Activated CD8-positive, alpha-beta memory T cell treated with anti-CD3 and anti-CD28 coated beads, Interleukin-2, amount 50 U/mL, for 48 hours (primary cell): ENCODE measurements at places on chromosomes 4 and X.
A peak's percentile ranks its signal among the peaks of the same experiment; 100 is the strongest.

GRCh38 chrX:78574306-78574705, 84.8 kb downstream of the RTL3 start:
- no peak for DNase-seq

DNA sequence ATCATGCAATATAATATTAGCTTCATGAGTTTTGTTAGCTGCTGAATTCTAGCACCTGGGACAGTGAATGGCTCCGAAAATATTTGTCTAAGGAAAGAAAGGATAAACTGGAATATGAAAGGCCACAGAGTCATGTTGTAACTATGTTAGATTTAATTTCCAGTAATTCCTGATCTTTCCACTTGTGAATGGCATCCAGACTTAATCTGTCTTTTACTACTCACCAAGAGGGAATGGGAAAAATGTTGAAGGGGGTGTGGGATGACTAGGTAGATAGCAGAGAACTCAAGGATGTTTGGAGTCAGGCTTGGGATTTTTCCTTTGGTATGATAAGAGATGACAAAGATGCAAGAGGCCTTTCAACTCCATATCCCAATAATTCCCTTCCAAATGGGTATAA, 9.4 kb downstream of the ADH6 start:
- no peak for DNase-seq

DNA sequence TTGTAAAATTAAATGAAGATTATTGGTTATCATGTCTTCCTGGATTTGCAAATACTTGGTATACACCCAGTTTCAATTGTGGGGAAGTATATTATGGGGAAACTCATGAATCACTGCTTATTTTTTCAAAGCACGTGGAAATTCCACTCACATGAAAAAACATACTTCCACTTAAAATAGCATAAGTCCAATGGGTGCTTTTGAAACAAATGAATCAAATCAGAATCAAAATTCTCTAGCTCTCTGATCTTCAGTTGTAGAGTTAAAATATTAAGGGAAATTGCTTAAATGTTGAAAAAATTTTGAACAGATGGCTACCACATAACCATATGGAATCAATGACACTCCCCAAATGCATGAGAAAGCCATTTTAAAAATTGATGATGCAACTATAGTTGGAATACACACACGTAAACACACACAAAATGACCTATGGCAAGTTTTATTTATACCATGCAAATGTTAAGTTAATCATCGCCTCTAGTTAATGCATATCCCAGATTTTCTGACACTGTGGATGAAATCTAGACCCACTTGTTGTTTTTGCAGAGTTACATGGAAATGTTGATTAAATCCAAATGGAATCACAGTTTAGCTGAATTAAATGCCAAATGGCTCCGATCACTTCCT, 93.2 kb downstream of the ARSF start:
- DNase-seq, result no peak

GRCh38 chrX:18664947-18665346, 7.0 kb downstream of the RS1 start:
- no peak for DNase-seq

DNA sequence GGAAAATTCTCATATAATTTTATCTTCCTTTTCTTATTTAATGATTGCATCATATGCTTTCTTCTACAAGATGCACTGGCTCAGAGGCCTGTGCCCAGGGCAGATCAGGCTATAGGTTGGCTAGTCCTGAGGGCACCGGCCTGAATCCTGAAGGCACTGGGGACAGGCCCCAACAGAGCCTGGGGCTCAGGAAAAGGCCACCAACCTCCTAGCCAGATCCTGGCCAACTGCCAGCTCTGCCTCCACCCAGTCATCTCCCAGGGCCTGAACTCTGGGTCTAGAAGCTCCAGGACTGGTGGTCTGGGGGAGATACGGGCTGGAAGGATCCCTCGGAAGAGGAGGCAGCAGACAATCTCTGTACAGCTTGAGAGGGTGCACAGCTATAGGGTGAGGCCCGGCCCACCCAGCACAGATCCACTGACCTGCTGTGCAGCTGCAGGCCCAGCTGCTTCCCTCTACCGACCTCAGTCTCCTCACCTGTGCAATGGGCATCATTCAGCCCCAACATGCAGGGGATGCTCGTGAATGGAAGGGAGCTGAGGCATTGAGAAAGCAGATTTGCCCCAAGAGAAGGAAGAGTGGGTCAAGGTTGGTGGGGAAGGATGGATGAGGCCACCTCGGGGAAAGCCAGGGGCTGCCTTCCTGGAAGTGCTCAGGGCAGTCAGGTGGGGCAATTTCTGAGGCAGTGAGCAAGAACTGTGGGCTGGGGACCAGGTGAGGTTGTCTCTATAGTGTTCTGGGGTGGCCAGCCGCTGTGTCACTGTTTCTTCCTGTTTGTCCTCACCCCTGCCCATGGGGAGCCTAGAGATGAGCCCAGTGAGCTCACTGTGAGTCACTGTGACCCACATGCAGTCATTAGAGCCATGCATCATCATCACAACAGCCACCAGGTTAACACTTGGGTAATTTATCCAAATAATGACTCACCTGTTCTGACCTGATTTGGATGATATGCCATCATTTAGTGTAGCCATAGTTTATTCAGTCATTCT, 22.4 kb upstream of the XAGE2 start:
- DNase-seq, result peak; percentile 52

DNA sequence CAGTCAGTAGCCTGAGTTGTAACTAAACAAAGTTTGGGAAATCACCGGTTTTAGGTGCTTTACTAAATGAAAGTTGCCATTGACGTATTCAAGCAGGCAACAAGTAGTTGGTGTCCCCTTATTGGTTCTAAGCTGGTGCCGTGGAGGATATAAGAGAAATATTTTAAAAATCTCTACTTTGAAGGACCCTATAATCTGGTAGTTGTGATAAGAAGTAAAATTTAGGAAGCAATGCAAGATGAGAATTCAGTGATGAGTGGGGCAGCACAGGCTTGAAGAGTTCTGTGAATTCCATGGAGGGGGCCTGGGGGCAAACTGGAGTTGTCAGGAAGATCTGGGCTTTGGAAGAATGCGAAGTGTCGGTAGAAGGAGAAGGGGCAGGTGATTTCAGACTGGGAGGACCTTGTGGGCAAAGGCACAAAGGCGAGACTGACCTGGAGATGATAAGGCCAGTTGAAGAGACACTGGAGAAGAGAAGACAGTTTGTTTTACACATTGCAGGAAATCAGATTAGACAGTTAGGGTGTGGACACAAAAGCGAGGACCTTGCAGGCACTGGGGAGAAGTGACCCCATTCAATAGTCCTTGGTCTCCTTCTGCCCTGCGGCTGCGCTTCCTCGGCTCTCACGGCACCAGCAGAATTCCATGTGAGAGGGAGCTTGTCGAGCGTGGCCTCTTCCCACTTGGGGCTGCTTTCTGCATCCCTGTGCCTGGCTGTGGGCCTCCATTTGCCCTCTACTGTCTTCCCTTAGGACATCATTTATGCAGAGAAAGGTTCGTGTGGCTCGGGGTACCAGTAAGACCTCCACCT, 1.3 kb downstream of the RHOH start:
- DNase-seq, result no peak

DNA sequence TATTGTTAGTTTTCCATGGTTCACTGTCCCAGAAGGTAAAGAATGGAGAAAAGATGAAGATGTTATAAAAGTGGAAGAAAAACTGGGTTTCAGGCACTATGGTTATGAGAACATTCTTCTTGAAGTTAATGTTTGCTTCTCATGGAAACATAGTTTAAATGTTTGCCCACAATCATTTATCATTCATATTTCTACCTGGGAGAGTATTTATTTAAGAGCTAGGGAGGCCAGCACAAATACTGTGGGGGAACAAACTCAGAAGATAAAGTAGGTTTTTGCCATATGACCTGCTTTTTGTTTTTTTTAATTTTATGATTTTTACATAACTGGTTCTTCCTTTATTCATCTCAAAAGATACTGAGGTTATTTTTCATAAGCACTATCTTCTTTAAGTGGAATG, 96.8 kb downstream of the GC start:
- no peak for DNase-seq

DNA sequence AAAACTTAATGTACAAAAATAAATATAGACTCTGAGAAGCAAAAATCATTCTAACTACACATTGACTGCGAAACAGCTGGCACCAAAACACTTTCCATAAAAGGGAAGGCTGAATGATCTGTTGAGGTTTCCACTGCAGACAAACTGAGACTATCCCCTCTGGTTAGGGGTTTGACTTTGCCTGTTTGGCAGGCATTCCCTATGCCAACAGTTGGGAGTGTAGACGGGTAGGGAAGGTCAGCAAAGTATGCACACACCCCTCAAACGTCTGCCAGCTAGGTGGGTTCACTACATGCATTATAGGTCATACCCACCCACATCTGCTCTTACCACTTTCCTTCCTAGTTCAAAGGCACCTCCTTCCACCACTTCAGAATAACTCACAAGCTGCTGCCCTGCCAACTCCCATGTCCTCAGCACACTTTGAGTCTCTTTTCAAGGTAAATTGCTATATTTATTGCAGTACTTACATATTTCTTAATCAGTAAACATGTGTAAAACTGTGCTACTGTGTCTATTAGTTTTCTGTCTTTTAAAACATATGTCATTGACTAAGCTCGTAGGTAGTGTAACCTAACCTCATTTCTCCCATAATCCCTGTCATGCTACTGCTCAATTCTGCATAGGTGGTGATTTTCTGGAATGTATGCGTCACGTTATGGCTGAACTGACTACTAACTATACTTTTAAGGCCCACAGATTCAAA, 12.4 kb downstream of the CTSO start:
- DNase-seq, result no peak

DNA sequence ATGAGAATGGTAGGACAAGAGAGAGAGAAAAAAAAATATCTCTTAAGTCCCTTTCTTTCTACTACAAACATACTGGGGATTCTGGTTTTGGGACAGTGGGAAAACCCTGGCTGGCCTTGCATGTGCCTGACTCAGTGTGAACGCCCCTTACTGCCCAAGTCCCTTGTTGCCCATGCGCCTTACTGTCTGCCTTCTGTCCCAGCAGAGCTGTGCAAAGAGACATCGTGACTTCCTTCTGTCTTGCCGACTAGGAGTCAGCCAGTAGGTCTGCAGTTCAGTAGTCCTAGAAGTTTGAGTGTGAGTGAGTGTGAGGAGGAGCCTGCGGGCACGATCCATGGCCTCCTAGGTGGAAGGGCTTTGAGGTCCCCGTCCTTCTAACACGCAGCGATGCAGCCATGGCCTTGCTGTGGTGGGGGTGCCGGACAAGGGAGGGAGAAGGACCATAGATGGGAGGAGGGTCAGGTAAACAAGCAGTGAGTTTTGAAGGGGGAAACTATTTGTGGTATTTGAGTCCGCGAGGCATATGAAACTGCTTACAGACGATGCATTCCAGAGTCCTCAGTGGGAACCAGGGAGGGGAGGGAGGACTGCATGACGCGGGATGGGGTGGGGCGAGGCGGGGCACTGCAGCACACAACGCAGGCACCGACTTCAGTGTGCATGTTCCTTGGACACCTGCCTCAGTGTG, at the start of gene XAGE2:
Gene XAGE2, plus strand, starts transcription at position 654 of the 688 bp plus-strand sequence. CDS start 994 bp downstream, outside the sequence.
- DNase-seq, result no peak

- DNase-seq, result no peak
These were observed 226.3 kb downstream of the PACRGL start for GRCh38 chr4:20926529-20926928.

DNA sequence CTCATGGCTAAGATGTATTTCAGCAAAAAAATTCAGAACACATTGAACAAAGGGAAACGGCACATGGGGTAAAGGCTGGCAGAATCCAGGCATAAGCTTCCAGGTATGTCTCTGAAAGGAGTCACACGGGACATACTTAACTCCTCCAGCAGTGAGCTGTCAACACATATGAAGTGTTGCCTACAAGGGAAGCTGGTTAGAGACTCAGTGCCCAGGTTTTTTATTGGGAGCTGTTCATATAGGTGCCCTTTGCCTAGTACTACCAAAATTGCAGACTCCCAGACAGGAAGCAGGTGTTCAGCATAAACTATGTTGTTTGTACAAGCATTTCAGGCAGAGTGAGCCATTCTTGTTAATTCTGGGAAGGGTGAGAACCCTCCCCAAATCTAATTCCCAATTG, 77.4 kb upstream of the PUDP start:
- no peak for DNase-seq

GRCh38 chr4:169209388-169209883, 61.3 kb downstream of the SH3RF1 start:
- DNase-seq, result no peak

DNA sequence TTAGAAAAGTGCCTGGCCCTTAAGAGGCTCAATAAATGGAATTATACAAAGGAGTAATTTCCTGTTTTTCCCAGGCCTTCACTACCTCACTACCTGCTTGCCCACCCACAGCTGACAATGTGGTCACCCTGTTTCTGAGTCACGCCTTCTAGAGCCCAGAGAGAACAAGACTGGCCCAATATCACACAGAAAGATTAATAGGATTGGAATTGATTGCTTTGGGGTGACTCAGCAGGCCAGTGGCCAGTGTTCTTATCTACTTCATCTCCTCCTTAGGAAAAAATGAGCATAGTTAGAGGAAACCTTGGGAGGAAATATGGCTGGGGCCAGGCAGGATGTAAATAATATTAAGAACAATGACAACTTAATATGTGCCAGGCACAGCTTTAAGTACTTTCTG, 4.5 kb upstream of the FGF16 start:
- DNase-seq, result no peak

DNA sequence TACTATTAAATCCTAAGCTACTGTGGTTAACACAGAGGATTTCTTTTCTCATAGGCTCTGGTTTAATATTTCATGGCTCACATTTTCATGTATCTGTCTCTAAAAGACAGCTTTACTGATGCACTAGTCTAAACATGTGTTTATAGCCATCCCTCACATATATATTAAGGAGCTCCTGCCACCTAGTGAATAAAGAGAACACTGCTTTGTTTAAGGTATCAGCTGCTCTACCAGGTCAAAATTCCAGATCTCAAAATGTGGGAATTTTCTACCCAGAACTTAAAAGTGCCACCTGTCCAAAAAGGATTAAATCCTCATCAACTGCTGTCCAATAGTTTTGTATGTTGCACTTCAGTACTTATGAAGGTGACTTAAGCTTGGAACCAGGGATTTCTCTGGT, 188.5 kb upstream of the TEX13C start:
- DNase-seq, result no peak

GRCh38 chrX:20545538-20545937, 278.8 kb upstream of the RPS6KA3 start:
- no peak for DNase-seq

DNA sequence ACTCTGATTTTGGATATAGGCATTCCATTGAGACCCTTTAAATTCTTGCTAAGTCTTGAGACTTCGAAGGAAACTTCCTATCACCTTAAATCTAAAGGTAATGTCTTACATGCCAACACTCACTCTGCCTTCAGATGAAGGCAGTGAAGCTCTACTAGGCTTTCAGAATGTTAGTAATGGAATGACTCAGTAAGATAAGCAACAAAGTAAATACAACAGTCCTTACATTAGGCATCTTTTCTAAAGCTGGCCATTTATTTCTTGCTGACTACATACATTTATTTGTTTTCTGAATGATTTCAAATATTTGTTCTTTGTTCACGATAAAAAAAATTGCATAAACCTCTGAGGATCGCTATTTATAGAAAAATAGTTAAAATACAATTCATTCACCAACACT, 43.5 kb downstream of the ASIC5 start:
- no peak for DNase-seq

DNA sequence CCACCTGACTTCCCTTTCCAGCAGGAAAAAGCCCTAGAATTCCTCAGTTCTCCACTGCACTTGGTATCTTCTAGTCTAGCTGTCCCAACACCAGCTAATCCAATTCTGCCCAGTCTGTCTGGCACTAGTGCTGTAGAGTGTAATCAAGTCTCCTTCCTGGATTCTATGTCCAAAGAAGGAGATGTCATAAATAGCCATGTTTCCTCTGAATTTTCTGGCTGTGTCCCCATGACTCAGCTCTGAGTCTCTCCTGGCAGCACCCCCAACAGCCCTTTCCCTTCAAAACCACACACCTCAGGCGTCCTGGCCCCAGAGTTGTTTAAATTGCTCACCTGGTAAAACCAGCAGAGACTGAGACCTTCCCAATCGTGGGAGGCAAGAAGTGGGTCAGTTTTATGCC, 197.2 kb downstream of the GRXCR1 start:
- DNase-seq, result no peak
